HS-27A (cell line): ENCODE measurements at places on chromosomes 3 and 15.
A peak's percentile ranks its signal among the peaks of the same experiment; 100 is the strongest.

GRCh38 chr15:101424984-101425383, 64.5 kb downstream of the PCSK6 start:
- no peak for DNase-seq

DNA sequence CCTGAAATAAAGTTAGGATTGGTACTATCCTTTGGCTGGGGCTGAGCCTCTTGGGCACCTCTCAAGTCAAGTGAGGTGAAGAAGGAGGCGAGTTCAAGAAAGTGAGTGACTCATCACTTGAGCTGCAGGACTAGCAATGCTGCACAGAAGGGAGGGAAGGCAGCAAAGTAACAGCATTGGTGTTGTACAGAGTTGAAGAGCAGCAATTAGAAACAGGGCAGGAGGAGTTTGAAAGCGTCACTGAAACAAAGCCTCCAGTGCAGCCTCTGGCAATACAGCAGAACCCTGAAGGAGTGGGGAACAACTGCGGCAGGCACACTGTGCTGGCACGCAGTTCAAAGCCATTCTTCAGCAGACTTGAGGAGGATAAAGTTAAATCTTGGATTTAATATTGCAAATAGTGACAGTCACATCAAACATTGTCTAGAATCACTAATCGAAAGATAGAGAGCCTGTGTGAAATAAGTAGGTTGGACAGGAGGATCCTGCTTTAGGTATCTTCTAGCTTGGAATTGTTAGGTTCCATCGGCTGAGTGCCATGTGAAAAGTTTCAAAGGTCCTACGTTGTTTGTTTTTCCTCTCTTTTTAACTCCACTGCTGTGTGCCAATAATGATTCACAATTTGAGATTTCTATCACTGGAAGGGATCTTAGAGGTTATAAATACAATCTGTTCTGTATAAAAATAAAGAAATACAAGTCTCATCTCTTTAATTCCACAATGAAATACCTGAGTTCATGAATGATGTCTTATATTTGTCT, 479.8 kb downstream of the NAALADL2 start:
- DNase-seq = no peak

- DNase-seq = no peak
These were observed 6.3 kb downstream of the THOC7 start for GRCh38 chr3:63857311-63857710.

DNA sequence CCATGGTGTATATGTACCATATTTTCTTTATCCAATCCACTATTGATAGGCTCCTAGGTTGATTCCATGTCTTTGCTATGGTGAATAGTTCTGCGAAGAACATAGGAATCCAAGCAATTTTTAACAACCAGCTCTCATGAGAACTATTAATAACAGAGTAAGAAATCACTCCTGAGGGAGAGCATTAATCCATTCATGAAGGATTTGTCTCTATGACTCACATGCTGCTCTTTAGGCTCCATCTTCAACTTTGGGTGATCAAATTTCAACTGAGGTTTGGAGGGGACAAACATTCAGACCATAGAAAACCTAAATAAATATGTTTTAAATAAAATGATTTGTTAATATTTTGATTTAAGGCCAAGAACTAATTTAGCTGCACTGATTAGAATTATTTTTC, 147.4 kb downstream of the NSUN3 start:
- no peak for DNase-seq

DNA sequence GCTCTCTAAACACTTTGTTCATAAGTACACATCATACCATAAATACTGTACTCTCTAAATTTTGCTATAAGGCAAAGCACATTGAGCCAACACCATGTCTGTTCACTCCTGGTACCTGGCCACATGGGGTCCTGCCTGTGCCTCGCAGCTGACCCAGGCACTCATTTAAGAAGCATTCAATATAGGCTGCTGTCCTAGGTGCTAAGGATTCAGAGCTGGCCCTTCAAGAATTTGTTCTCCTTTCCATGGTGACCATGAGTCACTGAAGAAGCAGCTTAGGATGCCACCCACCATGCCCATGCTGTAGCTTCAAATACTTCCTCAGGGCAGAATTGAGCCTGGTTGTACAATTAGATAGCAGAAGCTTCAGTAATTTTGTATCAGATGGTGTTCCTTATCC, 119.2 kb upstream of the ZBED2 start:
- DNase-seq = no peak

GRCh38 chr3:3633761-3634160, 165.5 kb upstream of the LRRN1 start:
- DNase-seq = no peak

- no peak for DNase-seq
These were observed 43.0 kb upstream of the USP3 start for GRCh38 chr15:63461230-63461985.

GRCh38 chr3:141074529-141074928, 23.4 kb downstream of the SPSB4 start:
- DNase-seq = no peak

DNA sequence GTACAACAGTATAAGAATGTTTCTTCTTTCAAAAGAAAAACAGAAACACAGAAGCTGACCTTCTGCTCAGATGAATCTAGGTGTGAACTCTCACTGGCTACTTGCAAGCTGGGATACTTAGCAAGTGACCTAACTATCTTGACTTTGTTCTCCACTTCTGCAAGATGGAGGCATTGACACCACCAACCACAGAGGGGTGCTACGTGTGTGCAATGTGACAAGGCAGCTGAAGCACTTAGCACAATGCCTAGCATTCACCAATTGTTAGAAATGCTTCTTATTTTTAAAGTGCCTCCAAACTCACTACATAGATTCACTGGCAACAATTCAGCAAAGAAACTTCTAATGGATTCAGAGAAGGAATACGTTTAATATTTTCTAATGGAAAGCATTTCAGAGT, 331.4 kb upstream of the WNT5A start:
- DNase-seq = no peak

- no peak for DNase-seq
These were observed 70.3 kb upstream of the PLXNA1 start for GRCh38 chr3:126912491-126913195.

- DNase-seq = no peak
These were observed 26.9 kb upstream of the THRB start for GRCh38 chr3:24521420-24522145.

GRCh38 chr3:50995085-50995824, 320.5 kb downstream of the DOCK3 start:
- no peak for DNase-seq

DNA sequence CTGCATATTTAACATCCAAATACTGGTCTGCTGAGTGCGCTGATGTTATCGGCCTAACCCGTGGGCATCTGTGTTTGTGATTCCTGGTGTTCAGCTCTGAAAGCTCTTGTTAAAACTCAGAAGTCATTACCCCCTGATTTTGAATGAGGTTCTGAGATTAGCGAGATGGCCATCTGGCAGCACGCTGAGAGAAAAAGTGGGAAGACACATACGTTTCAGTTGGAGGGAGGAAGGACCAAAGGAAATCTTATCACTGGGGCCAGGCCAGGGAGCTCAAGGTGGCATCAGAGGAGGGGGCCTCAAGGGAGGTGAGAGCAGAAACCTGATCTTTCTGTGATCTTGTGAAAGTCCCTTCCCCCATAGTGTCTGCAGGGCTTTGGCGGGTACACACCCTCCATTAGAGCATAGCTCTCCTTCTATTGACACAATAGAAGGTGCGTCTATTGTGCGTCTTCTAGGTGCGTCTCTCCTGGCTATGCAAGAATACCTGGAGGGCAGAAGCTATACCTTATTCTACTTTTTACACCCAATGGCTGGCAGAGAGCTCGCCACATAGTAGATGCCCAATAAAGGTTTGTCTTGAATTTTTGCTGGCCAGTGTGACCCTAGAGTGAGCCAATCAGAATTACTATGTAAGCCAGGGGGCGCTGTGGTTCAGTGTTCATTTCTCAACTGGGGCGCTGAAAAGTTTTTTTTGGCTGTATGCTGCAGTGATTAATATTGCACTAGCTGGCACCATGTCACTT, 182.4 kb downstream of the SHQ1 start:
- DNase-seq = peak; percentile 11

GRCh38 chr15:36595611-36596010, 16.2 kb downstream of the CDIN1 start:
- DNase-seq = no peak

DNA sequence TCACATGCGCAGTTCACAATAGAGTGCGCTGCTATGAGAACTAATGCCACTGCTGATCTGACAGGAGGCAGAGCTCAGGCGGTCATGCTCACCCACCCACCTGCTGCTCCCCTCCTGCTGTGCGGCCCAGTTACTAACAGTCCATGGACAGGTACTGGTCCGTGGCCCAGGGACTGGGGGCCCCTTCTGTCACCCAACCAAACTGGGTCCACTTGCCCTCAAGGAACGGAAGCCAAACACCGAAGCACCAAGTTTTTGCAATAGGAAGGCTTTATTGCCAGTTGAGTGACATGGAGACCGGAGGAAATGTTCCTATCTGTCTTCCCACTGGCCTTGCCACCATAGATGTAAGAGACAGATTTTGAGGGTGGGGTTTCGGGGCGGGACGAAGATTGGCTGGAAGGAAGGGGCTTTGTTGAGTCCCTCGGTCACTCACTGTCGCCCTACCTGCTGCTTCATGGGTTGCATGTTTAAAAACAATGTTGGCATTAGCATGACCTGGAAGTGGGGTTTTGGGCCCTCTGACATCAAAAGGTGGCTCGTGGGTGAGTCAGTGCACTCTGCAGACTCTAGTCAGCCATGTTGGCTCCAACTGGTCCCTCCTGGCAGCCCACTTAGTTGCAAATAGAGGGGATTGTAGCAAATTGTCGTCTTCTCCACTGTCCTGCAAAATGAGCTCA, 141.0 kb downstream of the TJP1 start:
- no peak for DNase-seq

GRCh38 chr3:134277066-134277660, 26.5 kb upstream of the RYK start:
- DNase-seq = no peak

GRCh38 chr3:149343951-149344350, 10.5 kb upstream of the TM4SF18 start:
- DNase-seq = no peak
